ENCODE measurements at places on chromosomes 7 and 10.

DNA sequence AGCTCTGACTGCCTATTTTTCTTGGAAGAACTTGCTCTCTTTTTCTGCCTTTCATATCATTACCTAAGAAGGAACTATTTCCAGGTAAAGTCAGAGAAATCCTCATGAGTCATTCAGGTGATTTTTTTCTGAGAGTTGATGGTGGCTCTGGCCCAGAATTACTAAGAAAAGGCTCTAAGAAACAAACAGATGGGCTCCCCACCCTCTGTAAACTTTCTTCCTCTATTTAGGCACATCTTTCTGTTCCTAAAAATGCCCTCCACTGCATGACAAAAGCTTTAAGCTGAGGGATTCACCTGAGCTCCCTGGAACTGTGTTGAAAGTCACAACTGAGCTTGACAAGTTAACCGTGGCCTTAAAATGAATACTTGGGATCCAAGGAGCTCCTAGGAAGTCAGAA, 1.6 kb downstream of the OLAH start:
- no peak for ATAC-seq

DNA sequence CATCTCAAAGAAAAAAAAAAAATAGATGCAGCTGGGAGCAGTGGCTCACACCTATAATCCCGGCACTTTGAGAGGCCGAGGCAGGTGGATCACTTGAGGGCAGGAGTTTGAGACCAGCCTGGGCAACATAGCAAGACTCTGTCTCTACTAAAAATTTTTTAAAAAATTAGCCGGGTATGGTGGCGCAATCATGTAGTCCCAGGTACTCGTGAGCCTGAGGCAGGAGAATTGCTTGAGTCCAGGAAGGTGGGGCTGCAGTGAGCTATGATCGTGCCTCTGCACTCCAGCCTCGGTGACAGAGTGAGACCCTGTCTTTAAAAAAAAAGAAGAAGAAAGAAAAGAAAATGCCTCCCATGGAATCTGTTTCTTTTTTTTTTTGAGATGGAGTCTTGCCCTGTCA, 31.9 kb downstream of the GTF2IRD1 start:
- no peak for ATAC-seq

GRCh38 chr7:116578526-116578925, 53.7 kb downstream of the CAV1 start:
- no peak for ATAC-seq

- ATAC-seq: no peak
Observed at GRCh38 chr10:122911889-122912484, 1.6 kb downstream of the FAM24A start.

DNA sequence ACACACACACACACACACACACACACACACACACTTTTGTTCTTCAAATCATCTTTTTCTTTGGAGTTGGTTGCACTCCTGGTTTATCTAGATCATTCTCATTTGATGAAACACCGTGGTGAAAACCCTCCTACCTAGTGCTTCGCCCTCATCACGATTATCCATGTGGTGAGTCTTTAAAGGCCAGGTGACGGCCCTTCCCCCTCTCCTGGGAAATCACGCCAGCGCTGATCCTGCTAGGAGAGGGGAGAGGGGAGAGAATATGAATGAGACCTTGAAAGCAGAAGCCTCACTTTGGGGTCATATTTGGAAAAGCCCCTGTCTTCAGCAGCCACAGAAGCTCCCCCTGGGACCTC, 103.9 kb upstream of the LRRC4 start:
- ATAC-seq: no peak

DNA sequence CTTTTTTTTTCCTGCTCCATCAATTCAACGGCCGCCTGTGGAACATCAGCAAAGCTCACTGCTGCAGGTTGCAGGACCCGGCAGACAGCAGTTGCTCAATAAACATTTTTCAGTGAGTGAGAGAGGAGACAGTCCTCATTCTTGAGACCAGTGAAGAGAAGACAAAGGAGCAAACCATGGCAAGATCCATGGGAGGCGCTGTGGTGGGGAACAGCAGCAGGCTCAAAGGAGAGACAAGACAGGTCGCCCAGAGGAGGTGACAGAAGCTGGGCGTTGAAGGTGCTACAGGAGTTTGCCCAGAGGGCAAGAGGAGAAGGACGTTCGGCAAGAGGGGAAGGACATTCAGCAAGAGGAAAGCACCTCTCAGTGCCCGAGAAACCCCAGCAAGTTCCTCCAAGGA, 74.5 kb upstream of the FGFR2 start:
- ATAC-seq: no peak

- no peak for ATAC-seq
Observed at GRCh38 chr10:75857269-75857846, 425.9 kb downstream of the LRMDA start.

- peak; percentile 5 for ATAC-seq
Observed at GRCh38 chr7:45028920-45029344, 28.9 kb downstream of the CCM2 start.

DNA sequence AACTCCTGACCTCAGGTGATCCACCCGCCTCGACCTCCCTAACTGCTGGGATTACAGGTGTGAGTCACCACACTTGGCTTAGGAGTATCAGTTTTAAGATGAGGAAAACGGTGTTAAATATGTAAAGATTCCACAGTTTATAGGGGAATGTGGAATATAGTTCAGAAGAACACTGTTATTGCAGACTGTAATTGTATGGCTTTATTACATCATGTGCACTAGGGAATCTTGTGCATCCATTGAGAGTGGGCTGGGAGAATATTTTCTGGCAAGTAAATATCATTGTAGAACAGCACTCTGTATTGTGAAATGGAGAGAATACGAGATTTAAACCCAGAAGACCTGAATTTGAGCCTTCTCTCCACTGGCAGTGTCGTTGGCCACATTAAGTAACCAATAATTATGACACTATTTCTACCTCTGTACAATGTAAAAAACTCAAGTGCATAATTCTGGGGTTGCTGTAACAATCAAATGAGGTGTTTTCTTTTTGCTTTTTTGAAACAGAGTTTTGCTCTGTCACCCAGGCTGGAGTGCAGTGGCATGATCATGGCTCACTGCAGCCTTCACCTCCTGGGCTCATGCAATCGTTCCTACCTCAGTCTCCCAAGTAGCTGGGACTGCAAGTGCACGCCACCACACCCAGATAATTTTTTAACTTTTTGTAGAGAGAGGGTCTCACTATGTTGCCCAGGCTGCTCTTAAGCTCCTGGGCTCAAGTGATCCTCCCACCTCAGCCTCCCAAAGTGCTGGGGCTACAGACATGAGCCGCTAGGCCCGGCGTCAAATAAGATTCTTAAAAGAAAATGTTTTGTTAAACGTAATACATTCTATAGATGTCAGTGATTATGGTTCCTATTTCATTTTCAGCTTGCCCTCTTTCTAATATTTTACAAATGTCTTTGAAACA, 12.0 kb upstream of the PARD3 start:
- ATAC-seq: no peak

GRCh38 chr7:33250421-33250871, 121.1 kb downstream of the BBS9 start:
- ATAC-seq: no peak

DNA sequence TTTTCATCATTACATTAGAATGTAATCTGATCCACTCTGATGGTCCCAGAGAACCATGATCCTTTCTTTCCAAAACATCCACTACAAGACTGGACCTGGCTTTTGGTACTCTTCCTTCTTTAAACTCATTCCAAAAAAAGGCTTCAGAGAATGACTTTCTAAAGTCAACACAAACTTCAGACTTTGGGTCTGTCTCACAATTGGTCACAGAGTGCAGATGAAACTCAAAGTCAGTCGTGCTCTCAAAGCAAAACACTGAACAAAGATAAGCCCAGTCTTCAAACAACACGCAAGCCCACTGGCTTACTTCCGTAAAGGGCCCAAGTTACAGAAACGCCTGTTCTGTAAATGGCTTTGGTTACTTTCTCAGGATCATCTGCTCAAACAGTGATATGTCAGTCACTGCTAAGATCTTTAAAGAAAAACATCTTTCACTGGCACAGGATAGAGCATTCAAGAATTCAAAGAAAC, 250.9 kb upstream of the MKLN1 start:
- ATAC-seq: no peak

DNA sequence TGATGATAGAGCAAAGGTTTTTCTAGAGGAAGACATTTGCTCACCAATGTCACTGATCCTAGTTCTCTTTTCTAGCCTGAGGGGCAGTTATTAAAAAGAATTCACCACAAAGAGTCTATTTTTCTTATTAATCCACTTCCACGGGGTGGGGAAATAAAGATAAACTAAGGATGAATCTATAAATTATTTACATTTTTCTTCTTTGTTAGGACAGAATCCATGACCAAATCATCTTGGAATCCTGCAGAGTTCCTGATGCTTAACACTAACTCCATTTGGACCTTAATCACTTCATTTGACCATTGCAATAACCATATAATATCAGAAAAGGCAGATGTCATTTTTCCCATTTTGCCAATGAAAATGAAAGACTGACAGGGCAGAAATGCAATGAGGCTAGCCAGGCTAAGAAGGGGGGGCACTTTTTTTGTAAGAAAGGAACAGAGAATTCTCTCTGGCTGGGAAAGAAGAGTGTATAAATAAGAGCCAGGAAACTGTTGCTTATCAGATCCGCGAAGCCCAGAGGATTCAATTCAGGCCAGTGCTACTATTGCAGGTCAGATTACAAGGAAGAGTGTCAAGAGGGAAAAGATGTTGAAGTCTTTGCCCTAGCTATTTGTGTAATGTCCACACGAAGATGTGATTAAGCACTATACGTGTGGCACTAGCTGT, 433.2 kb downstream of the TNS3 start:
- no peak for ATAC-seq

DNA sequence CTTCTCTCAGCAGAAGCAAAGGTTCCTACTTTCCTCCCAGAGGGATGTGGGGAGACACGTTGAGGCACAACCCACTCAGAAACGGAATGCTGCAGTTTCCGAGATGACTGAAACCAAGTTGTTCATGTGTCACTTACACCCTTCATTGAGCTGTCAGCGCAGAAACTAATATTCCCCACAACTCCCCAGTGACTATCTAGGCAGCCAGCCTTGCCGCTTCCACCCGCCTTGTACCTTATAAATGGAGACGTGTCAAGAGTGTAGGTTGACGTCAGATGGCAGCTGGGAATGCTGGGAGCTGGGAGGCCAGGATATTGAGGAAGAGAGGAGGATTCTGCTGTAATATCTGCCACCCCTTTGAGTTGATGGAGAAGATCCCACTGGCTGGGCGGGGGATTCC, 15.1 kb downstream of the GPR26 start:
- no peak for ATAC-seq

GRCh38 chr10:103519798-103520197, 26.3 kb downstream of the NEURL1 start:
- ATAC-seq: no peak

DNA sequence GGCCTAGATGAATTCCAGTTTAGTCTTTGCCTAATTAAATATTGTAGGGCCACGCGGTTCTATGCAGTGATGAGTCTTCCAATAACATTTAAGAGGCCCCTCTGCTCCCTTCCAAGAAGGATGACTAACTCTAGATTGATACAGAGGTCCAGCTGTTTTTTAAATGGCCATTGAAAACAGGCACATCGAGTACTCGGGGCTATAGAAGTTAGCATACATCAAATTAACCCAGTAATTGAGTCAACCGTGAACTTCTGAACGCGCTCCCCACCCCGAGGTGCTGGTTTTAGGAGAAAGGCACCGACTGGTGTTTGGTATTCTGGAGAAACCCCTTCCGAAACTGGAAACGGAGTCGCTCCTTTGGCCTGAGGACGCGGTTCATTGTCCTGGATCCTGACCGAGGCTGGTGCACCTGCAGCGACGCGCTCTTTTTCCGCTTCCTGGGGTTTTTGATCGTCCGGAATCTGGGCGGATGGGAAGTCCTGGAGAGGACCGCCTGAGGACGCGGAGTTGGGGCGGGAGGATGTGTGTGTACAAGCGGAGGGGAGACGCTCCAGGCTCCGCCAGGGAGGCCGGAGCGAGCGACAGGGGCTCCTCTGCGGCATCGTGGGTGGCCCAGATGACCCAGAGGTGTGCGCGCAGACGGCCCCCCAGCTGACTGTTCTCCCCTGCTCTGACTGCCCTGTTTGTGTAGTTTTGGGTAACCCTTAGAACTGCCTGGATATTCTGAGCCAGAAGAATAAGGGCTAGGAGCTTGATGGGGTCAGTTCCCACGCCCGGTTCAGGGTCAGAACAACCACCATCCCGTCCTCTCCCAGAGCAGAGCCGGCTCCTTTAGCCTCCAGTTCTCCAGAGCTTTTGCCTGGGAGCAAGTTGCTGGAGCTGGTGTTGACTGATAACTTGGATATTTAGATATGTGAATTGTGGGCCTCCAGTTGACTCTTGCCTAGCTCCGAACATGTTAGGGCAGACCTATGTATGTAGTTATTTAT, 711 bp downstream of the FAM221A start:
- ATAC-seq: peak; percentile 52

- ATAC-seq: no peak
Observed at GRCh38 chr10:8712656-8713055, 658.2 kb downstream of the GATA3 start.

DNA sequence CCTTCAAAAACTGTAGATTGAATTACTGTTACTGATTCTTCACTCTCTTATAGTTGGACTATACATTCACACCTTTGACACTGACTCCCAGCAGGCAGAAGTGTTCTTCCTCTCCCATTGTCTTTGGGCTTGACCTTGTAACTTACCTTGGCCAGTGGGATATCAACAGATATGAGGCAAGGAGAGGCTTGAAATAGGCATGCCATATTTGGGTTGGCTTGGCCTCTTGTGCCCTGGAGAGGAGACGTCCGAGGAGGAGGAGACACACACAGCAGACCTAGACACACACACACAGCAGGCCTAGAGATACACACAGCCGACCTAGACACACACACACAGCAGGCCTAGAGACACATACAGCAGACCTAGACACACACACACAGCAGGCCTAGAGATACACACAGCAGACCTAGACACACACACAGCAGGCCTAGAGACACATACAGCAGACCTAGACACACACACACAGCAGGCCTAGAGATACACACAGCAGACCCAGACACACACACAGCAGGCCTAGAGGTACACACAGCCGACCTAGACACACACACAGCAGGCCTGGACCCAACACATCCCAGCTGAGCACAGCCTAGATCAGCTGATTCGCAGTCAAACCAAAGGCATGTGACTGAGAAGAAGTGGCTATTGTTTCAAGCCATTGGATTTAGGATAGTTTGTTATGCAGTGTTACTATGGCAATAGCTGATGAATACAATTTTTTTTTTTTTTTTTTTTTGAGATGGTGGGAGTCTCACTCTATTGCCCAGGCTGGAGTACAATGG, 12.5 kb upstream of the GNA12 start:
- ATAC-seq: no peak

GRCh38 chr7:72706521-72706920, 121.5 kb downstream of the TYW1B start:
- ATAC-seq: no peak

GRCh38 chr10:86536294-86536861, 14.8 kb upstream of the WAPL start:
- ATAC-seq: peak; percentile 60

All from activated CD4-positive, CD25-positive, alpha-beta regulatory T cell treated with anti-CD3 and anti-CD28 coated beads, Interleukin-2, amount 50 U/mL, for 24 hours (primary cell).